Mammary epithelial cell (primary cell): ENCODE measurements at places on chromosomes 3 and 15. TPM values are rescaled to one million over a fixed set of nuclear protein-coding genes. Genes with fewer than 3 reads are reported as not detected.
A peak's percentile ranks its signal among the peaks of the same experiment; 100 is the strongest.

DNA sequence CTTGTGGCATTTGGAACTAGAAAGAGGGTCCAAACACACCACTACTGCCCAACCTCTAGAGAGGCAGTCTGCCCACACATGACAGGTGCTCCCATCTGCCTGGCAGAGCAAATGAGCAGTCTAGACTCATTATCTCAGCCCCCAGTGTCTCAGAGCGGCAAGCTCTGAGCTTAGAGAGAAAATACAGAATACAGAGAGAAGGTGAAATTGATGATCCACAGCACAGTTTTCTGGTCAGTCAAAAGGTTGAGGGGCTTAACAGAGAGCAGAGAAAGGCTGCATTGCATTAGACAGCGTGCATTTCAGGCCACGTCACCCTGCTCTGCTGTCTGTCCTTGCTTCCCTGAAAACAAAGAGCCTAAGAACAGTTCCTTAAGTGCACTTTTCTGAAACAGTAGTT, 135.1 kb downstream of the KCNMB2 start:
- DNase-seq: no peak

DNA sequence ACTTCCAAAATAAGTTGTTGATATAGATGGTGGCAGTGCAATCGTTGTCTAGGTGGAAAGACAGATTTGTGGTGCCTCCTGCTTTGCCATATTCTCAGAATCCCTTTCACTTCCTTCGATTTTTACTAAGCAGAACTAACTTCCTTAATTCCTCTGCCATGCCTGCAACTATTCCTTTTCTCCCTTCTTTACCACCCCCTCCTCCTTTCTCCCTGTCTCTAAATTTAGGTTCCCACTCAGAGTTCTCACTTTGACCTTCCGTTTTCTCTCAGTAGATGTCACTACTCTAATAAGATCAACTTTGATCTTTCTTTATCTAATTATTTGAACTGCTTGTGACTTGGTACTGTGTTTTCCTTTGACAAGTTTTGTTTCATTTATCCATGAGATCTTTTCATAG, 351.2 kb downstream of the LPP start:
- no peak for DNase-seq

DNA sequence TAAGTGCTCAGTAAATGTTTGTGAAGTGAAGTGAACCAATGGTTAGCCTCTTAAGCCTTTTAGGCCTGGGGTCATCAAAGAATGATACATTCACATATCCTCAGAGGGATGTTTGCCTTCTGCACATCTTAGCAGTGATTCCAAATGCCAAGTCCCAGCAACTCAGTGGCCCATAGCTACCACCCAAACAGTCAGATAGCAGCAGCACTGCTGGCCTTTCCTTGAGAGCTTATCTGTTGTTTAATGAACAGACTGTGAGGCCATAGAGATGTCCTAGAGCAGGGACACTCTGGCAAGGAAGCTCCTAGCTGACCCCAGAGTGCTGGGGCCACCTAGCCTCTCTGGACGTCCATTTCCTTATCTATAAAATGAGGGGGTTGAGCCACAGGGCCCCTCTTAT, 86.8 kb downstream of the CYP19A1 start:
- DNase-seq: no peak

DNA sequence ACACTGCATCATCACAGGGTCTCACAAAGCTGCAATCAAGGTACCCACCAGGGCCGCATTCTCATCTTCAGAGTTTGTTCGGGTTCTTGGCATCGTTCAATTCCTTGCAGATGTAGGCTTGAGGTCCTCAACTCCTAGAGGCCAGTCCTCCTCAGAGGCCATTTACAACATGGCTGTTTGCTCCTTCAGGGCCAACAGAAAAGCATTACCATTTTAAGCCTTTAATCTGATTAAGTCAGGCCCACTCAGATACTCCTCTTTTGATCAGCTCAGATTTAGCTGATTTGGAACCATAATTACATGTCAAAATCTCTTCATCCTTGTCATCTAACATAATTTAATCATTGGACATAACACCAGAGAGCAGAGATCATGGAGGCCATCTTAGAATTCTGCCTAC, 55.4 kb downstream of the BFSP2 start:
- no peak for DNase-seq

GRCh38 chr3:70754314-70754713, 441.9 kb upstream of the MDFIC2 start:
- DNase-seq: no peak

GRCh38 chr15:88835119-88835518, 31.9 kb downstream of the ACAN start:
- DNase-seq: peak; percentile 24

- DNase-seq: no peak
Measured at GRCh38 chr3:65938676-65939075, 100.0 kb downstream of the MAGI1 start.

DNA sequence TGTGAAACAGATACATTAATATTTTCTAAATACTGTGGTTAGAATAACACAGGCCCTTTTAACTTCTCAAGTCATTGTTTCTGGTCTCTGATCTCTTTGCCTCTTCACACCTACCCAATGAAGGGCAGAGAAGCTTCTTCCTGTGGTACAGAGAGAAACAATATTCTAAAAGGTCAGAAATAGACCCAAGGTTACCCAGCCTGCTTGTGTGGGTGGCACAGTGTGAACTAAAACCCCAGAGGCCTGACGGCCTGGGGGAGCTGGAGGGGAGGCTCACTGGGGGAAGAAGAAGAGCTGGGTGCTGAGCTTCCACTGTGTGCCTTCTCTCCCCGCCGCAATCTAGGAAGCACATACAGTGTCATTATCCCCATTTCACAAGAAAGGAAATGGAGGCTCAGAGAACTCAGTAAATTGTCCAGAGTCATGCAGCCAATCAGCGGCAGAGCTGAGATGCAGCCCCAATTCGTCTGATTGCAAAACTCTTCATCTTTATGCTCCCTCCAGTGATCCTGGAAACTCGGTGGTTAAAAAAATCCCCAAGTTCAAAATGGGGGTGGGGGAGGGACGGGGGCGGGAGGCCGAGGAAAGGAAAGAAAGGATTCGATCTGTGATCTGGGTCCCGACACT, 64.1 kb upstream of the HEG1 start:
- no peak for DNase-seq

- DNase-seq: no peak
Measured at GRCh38 chr3:155737844-155738460, 6.9 kb downstream of the PLCH1 start.

GRCh38 chr3:13141991-13142412, 68.8 kb upstream of the IQSEC1 start:
- peak; percentile 15 for DNase-seq

DNA sequence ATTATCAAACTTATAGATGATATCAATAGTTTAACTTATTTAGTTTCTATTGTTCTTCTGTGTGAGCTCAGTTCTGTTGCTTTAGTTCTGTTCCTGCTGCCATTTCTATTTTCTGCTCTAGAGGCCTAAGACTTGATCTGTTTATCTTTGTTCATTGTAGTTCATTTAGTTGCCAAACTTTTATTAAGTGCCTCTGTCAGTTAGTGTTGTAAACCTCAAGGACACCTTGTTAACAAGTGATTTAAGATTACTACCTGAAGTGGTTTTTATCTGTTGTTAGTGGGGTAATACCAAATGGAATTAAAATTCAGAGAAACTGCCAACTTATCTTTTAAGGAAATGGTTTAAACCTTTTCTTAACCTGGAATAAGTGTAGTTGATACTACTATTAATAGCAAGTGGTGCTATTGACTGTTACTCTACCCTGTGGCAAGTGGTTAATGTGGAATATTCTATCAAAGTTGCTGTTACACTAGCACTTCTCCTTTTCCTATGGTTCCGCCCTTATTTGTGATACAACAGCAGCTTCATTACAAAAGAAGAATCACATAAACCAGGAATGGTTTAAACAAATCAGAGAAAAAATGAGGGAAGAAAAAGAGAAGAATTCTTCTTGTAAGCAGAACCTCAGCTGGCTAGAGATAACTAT, 500.6 kb upstream of the GOLIM4 start:
- no peak for DNase-seq

DNA sequence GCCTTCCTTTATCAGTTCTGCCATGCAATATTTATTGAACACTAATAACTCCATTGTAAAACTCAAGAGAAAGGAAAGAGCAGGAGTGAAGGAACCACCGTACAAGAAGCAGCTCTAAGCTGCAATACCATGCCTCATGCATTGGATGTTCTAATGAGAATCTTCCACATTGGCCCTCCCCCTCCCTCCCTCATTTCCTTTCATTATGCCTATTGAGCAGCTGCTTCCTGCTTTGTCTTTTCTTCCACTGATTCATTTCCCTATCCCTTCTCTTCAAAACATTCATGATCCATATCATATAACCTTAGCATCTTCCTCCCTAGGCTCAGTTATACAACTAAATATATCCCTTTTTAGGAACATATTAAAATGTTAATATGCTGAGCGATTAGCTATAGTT, 698.7 kb upstream of the GOLIM4 start:
- no peak for DNase-seq

CFAP100 gene
- total RNA-seq: not detected

CFAP20DC gene
- 3.0 TPM for total RNA-seq

ISLR gene
- total RNA-seq: 0.50 TPM

CYP1A2 gene
- not detected for total RNA-seq

FANCD2OS gene
- total RNA-seq: not detected

SLC12A1 gene
- not detected in 2 replicates for total RNA-seq
